H54 (cell line): ENCODE measurements at places on chromosomes 3 and 15.

- no peak for DNase-seq
Observed at GRCh38 chr15:69500339-69500738, 47.7 kb downstream of the RPLP1 start.

- DNase-seq, result no peak
Observed at GRCh38 chr3:134874737-134875413, 79.8 kb downstream of the EPHB1 start.

DNA sequence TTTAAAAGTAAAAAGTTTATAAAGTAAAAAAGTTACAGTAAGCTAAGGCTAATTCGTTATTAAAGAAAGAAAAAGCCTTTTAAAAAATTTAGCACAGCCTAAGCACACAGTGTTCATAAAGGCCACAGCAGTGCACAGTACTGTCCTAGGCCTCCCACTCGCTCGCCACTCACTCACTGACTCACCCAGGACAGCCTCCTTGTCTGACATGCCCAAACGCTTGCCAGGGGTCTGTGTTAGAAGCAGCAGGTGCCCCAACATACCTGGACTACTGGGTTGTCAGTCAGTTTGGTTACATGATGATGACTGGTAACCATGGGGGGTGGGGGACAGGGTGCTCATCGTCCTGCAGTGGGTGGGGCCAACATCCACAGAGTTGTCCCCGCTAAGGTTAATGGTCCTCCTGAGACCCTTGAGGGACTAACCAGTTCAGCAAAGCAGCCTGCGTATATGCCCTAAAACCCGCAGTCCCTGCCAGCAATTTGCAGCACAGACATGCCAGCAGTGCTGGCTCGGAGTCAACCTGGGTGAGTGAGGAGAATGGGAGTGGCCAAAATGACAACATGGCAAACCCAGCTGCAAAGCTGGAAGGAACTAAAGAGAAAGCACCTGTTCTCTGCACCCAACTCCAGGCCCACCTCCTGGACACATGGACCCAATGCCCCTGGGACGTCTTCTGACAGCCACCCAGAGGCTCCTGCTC, 49.2 kb downstream of the CYFIP1 start:
- peak; percentile 58 for DNase-seq

- DNase-seq, result no peak
Observed at GRCh38 chr15:45251888-45252287, at the start of gene SLC28A2. TSS of gene SLC28A2 (plus strand) at chr15:45252234. CDS start at chr15:45253216, 982 bp downstream.

DNA sequence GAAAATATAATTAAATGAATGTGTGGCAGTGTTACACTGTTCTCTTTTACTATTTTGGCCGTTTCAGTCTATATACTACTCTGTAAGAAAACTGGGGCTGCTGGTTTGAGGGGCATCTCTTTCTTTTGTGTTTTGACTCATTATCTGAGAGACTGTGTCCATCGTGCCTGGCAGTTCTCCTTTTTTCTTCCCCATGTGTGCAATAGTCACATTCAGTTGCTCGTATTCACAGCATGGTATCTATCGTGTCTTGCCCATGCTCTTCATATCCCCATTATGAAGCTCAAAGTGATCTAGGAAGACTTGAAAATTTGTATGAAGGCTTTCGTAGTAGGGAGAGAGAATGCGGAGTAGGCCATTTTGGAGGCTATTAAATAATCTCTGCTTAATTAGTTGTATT, 29.8 kb upstream of the FAH start:
- no peak for DNase-seq

- no peak for DNase-seq
Observed at GRCh38 chr3:70744536-70744935, 432.1 kb upstream of the MDFIC2 start.

- DNase-seq, result no peak
Observed at GRCh38 chr3:194548346-194549321, 61.8 kb upstream of the ATP13A3 start.

GRCh38 chr15:63906266-63906584, 72.5 kb upstream of the HERC1 start:
- no peak for DNase-seq

GRCh38 chr15:38069511-38070011, 135.1 kb downstream of the TMCO5A start:
- peak; percentile 40 for DNase-seq

DNA sequence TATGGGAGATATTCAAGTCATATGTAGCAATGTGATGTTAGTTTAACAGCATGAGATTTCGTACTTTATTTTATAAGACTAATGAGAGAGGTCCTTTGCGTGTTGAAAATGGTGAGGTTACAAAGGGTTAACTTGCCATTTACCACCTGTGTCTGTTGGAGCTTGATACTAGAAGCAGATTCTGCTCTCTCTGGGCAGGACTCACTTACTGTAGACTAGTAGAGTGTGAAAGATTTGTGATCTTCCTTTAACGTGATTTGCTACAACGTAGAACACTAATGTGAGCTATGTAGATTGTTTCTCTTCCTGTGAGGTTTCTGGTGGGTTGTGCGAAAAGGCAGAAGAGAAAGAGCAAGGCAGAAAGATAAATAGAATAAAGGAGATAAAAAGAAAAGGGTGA, 1.1 kb downstream of the TP63 start:
- no peak for DNase-seq

- no peak for DNase-seq
Observed at GRCh38 chr3:149808209-149808829, 4.7 kb upstream of the RNF13 start.

GRCh38 chr3:161914703-161915417, 418.3 kb downstream of the OTOL1 start:
- no peak for DNase-seq

DNA sequence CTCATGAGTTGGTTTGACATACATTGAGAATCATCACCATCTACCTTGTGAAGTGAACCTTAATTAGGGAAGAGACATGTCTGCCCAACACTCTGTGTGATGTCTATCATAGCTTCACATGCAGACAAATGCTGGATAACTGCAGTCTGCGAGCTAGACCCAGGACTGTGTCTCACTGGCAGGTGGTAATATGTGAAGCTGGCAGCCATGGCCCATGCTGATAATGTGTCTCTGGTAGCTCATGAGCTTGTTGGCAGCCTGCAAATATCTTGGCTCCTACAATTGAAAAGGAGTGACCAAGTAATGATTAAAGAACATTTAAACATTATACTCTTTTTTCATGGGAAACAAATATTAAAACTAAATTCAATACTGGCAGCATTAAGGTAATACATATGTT, 234.8 kb downstream of the CHST2 start:
- DNase-seq, result no peak

- no peak for DNase-seq
Observed at GRCh38 chr3:62144482-62144881, 228.9 kb downstream of the FEZF2 start.

- DNase-seq, result no peak
Observed at GRCh38 chr3:187740421-187741399, 4.6 kb downstream of the BCL6 start.

DNA sequence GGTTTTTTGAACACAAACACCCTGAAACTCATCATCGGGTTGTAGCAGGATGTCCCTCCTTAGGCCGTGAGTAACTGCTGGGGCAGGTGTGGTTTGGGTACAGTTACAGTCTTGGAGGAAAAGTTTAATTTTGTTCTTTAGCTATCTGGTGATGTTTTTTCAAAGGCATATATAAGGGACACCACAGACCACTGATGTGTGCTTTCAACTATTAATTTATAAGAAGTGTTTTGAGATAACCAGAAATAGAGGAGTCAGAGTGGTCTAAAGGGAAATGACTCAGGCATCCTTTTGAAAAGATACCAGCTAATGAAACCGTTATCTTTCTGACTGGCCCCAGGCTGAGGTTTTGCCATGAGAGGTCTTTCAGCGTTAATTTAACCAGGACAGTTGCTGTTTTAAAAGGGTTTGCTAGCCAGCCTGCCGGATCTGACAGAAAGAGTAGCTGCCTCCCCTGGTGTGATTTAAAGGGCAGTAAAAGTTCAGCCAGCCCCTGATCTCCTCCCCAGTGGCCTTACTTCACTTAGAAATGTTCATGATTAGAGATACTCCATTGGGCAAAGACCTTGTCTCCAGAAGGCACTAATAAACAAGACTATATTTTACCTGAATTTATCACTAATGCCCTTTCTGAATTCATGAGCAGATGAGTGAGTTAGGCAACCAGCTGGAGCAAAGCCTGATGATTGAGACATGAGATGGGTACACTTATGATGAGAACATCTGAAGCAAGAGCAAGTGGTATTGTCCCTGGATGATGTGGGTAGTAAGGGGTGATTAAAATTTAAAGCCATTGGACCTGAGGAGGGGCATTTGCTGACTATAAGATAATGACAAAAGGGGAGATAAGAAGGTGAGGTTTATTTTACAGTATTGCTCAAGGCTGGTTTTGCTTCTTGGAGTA, 482.5 kb upstream of the TBL1XR1 start:
- no peak for DNase-seq

- DNase-seq, result no peak
Observed at GRCh38 chr3:44685128-44685800, 27.2 kb upstream of the ZNF502 start.

- DNase-seq, result peak; percentile 32
Observed at GRCh38 chr3:29693863-29694262, 413.0 kb downstream of the RBMS3 start.

DNA sequence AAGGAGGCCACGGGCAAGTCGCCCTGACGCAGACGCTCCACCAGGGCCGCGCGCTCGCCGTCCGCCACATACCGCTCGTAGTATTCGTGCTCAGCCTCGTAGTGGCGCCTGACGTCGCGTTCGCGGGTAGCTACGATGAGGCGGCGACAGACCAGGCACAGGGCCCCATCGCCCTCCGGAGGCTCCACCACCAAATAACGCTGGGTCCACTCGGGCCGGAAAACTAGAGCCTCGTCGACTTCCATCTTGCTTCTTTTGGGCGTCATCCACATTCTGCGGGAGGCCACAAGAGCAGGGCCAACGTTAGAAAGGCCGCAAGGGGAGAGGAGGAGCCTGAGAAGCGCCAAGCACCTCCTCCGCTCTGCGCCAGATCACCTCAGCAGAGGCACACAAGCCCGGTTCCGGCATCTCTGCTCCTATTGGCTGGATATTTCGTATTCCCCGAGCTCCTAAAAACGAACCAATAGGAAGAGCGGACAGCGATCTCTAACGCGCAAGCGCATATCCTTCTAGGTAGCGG, at the start of gene EPM2AIP1:
Gene EPM2AIP1, minus strand, starts transcription at position 326 of the 520 bp plus-strand sequence. Its CDS starts 54 bp downstream, at position 272.
- DNase-seq, result peak; percentile 90

DNA sequence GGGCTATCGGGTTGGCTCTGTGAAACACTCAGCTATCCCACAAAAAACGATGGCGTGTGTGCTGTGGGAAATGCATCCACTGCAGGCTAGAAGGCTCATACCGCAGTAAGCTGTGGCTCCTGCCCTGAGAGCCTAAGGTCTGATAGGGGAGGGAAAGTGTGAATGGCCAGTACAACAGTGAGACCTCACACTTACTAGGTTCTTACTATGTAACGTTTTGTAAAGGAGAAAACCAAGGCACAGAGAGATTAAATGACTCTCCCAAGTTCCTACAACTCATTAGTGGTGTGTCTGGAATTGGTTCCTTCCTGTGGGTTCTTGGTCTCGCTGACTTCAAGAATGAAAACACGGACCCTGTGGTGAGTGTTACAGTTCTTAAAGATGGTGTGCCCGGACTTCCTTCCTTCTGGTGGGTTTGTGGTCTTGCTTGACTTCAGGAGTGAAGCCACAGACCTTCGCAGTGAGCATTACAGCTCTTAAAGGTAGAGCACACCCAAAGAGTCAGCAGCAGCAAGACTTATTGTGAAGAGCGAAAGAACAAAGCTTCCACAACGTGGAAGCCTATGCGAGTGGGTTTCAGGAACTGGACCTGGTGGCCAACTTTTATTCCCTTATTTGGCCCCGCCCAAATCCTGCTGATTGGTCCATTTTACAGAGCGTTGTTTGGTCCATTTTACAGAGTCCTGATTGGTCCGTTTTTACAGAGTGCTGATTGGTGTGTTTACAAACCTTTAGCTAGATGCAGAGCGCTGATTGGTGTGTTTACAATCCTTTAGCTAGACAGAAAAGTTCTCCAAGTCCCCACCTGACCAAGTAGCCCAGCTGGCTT, 161.7 kb downstream of the POLR2M start:
- DNase-seq, result no peak

DNA sequence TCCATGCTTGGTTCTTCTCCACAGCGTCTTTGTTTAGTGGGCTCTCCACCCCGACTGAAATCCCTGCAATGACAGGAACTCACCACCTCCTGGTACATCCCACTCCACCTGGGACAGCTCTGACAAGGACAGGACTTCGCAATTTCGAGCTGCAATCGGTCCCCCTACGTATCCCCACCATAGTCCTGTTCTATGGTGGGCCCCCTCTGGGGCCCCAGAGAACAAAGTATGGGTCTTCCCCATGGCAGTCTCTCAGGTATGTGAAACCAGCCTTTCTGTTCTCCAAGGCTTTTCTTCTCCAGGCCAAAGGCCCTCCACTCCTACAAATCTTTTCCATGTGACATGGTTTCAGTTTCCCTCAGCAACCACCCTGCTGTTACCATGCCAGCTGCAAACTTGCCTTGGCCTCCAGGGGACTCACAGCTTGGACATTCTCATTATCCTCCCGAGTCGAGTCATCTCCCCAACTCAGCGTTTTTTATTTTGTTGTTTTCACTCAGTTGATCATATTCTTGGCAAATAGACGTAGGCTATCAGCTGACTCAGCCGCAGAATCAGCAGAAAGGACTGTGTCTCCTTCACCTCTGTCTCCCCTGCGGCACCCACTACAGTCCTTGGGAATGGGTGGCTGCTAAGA, 233.3 kb downstream of the OPA1 start:
- peak; percentile 57 for DNase-seq

DNA sequence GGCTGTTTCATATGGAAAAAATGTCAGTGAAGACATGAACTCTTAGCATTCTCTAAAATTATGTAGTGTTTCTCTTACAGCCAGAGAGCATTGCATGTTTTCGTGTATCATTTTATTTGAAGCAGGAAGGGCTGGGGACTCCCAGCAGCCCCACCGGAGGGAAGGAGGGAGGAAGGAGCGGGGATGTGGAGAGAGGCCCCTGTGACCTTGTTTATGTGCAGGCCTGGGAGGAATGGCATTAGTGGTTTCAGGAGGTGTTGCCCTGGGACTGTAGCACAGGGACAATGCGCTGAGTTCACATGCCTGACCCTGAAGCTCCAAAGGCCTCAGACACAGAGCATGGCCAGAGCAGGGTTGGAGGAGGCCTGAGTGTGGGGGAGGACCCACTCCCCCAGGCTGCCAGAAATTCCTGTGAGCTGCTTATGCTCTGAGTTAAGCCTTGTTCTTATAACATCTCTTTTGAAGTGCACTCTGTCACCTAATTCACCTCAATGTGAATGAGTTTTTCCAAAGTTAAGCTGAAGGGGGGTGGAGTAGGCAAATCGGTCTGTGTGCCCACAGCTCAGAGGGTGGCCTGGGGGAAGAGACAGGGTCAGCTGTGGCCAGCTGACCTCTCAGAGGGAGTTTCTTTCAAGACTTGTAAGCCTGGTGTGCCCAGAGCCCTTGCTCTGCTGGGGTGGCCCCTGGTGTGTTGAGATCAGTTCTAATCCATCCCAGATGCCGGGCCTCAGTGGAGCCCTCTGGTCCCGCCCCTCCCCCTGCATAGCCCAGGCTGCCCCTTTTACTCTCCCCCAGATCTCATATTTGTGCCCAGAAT, 3.9 kb upstream of the RNU6-1 start:
- no peak for DNase-seq

- no peak for DNase-seq
Observed at GRCh38 chr3:143445118-143445517, 325.5 kb downstream of the CHST2 start.
